Activated CD4-positive, alpha-beta T cell treated with anti-CD3 and anti-CD28 coated beads, Interleukin-2, amount 10 ng/mL, durations not matched to agents 7 days and 5 days (primary cell): ENCODE measurements at places on chromosomes 5 and 9. TPM values are rescaled to one million over a fixed set of nuclear protein-coding genes. Genes with fewer than 3 reads are reported as not detected.

PCDHGA12 gene
- total RNA-seq, result not detected

C9orf50 gene
- total RNA-seq, result not detected

LCN9 gene
- not detected for total RNA-seq

ZNF484 gene
- total RNA-seq, result 14.4 TPM

KIAA0825 gene
- total RNA-seq, result 2.7 TPM

PHPT1 gene
- total RNA-seq, result 99.4 TPM

CLINT1 gene
- total RNA-seq, result 68.4 TPM

IL3 gene
- 0.40 TPM for total RNA-seq
